Muscle of leg (tissue), 16 donors: ENCODE measurements at places on chromosomes 11 and 22. TPM values are rescaled to one million over a fixed set of nuclear protein-coding genes. Genes with fewer than 3 reads are reported as not detected.

- DNase-seq, result peak; percentile 33
Measured at GRCh38 chr11:22193348-22194051, 615 bp downstream of the ANO5 start.

PKNOX2 gene
- total RNA-seq, result 11.5 TPM

OR51B2 gene
- total RNA-seq, result 0.09 TPM

GRCh38 chr11:57586711-57587245 lies 10.7 kb upstream of the SERPING1 start:
- DNase-seq, result no peak

DNA sequence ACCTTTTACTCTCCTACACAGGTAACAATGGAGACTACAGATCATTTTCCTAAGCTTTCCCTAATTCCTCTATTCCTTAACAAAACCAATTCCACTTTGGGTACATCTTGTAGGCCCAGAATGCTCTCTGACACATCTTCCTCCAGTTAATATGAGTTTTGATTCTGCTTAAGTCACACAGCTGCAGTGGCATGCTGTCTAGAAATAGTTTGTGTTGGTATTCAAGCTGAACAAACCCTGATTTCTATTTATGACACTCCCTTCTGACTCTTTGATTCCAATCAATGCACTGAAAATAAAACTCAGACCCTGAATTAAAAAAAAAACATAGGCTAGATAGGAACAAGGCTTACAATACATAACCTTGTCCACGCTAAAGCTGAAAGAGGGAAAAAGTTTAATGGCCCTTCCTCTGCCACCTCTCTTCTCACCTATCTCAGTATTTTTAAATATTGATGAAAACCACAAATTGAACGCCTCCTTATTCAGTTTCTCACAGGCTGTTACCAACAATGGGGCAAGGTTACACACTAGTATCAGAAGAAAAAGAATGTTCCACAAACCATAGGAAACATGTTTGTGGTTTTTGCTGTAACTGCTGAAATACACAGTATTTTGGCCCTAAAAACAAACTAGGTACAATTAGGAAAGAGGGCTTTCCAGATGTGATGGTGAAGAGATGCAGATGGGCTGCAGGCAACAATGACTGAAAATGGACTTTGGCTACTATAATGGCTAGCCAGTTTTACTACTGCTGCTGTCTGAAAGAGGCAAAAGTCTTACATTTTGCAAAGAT lies 35.7 kb upstream of the GAB2 start:
- DNase-seq, result no peak

GATD1 gene
- 18.1 TPM for total RNA-seq

DNA sequence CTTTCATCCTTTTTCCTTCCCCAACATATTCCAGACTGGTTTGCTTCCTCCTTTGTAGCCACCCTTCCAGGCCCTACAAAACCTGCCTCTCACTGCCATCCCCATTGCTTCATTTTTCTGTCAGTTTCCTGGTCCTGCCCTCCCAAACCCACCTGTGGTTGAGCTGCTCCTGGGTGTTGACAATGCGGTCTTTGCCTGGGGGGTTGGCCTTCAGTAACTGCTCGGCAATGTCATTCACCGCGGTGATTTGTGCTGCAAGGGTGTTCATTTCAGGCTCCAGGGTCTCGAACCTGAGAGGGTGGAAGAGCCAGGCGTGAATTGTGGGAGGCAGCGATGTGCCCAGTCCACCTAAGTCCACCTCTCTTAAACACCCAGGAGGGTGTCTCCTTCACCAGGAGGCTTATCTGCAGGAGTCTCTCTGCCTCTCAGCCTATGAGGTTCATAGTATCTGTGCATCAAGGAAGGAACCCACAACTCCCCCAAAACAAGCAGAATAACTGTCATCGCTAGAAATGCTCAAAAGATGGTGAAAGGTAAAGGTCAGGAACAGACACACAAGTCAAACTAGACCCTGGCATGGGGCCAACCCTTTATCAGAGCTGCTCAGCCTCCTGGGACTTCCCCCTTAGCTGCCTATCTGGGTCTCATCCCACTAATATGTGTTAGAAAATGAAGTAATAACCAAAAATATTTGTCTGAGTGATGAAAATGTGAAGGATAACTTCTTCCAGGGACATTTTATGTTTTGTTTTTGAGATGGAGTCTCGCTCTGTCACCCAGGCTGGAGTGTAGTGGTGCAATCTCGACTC lies 23.9 kb upstream of the RBM4B start:
- no peak for DNase-seq

OR2AT4 gene
- total RNA-seq, result not detected

MMP8 gene
- total RNA-seq, result 0.13 TPM

LYVE1 gene
- total RNA-seq, result 52.2 TPM

- DNase-seq, result no peak
Measured at GRCh38 chr11:69337211-69337721, 43.3 kb downstream of the MYEOV start.
